Inflammatory macrophage treated with lipopolysaccharide for 4 hours (primary cell): ENCODE measurements at places on chromosomes 16 and 17.

GRCh38 chr17:7437950-7438614 lies 1.2 kb upstream of the FGF11 start:
- DNase-seq, result peak; percentile 56

GRCh38 chr17:34249061-34249460 lies 6.0 kb upstream of the CCL2 start:
- no peak for DNase-seq

DNA sequence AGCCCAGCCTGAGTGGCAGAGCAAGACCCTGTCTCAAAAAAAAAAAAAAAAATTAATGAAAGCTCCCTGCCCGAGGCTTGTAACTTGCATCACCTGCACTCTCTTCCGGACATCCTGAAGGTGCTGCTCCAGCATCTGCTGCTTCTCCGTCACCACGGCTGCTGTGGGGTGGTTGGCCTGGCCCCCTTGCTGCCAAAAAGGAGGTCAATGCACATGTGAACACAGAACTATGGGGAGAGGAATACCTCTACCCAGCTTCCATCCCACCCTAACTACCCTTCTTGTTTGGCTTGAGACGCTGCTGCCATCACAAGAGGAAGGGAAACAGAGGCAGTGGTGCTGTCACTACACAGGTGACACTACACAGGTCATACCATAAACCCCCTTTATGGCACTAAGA lies 49.0 kb downstream of the STAT3 start:
- no peak for DNase-seq

GRCh38 chr16:81551821-81552304 lies 107.3 kb downstream of the CMIP start:
- DNase-seq, result peak; percentile 15

DNA sequence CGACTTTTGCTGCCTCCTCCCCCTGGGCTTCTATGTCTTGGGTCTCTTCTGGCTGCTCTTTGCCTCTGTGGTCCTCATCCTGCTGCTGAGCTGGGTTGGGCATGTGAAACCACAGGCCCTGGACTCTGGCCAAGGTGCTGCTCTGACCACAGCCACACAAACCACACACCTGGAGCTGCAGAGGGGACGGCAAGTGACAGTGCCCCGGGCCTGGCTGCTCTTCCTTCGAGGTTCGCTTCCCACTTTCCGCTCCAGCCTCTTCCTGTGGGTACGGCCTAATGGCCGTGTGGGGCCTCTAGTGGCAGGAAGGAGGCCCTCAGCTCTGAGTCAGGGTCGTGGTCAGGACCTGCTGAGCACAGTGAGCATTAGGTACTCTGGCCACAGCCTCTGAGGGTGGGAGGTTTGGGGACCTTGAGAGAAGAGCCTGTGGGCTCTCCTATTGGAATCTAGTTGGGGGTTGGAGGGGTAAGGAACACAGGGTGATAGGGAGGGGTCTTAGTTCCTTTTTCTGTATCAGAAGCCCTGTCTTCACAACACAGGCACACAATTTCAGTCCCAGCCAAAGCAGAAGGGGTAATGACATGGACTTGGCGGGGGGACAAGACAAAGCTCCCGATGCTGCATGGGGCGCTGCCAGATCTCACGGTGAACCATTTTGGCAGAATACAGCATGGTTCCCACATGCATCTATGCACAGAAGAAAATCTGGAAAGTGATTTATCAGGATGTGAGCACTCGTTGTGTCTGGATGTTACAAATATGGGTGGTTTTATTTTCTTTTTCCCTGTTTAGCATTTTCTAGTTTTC lies 2.3 kb downstream of the GP1BA start:
- DNase-seq, result peak; percentile 63

GRCh38 chr16:54493061-54493460 lies 206.5 kb upstream of the IRX3 start:
- DNase-seq, result no peak

- DNase-seq, result no peak
Measured at GRCh38 chr16:69064124-69064763, 41.2 kb upstream of the HAS3 start.

DNA sequence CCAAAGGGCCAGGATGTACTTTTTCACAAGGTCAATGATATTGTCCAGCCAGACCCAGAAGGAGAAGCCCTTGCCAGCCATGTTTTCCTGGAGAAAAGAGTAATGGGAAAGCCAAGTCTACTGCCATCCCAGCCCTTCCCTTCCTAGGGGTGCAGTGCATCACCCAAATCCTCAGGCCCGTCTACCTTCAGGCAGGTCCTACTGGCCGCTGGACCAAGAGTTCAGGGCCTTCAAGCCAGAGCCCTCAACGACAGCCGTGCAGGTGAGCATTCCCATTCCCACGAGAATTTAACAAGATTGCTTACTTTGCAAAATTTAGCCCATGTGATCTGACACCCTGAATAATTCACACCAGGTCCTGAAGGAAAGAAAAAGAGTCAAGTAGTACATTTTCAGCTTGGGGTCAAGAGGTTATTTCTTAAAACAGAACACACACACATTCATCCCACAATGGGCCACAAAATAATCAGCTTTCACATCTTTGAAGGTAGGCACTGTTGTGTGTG lies 35.0 kb downstream of the STAT5A start:
- no peak for DNase-seq

DNA sequence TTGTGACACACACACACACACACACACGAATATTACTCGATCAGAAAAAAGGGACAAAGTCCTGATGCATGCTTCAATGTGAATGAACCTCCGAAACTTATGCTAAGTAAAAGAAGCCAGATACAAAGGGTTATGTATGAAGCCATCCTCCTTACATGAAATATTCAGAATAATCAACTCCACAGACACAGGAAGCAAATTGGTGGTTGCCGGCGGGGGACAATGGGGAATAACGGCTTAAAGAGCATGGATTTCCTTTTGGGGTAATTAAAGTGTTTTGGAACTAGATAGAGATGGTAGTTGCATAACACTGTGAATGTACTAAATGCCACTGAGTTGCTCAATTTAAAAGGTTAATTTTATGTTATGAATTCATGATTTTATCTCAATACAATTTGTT lies 8.1 kb upstream of the CACNG5 start:
- DNase-seq, result no peak

GRCh38 chr16:65489531-65490023 lies 367.7 kb upstream of the CDH11 start:
- DNase-seq, result no peak

- no peak for DNase-seq
Measured at GRCh38 chr17:49552070-49552751, 23.5 kb upstream of the NXPH3 start.

DNA sequence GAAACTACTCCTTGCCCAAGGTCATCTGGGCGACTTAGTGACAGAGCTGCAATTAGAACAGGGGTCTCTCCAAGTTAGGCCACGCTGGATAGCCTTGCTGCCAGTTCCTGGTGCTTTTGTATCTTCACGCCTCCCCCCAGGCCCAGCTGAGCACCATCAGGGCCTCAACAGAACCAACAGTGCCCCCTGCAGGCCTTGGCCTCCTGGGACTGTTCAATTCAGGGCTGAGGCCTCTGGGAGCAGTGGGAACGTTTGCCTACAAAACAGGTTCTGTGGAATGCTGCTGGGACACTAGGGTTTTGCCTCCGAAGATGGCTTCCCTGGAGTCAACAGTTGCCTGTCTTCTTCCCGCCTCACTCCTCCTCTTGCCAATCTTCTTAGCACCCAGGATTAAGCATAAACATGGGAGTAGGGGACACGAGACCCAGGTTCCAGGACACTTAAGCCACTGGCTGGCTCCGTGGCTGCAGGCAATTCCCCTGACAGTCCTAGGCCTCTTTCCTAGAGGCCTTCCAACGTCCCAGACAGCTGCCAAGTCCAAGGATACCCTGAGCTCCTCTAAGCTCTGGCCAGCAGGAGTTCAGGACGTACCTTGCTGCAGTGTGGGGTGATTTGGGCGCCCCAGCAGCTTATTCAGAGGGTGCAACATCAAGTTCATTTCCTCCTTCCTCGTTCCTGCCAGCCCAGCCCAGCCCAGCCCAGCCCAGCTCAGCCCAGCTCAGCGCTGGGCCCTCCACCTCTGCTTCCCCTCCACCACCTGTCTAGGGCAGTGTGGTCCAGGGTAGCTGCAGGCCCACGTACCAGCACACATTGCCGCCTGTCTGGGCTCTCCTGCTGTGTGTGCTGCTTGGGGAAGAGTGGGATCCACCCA lies 246.6 kb upstream of the RPL38 start:
- DNase-seq, result peak; percentile 46

DNA sequence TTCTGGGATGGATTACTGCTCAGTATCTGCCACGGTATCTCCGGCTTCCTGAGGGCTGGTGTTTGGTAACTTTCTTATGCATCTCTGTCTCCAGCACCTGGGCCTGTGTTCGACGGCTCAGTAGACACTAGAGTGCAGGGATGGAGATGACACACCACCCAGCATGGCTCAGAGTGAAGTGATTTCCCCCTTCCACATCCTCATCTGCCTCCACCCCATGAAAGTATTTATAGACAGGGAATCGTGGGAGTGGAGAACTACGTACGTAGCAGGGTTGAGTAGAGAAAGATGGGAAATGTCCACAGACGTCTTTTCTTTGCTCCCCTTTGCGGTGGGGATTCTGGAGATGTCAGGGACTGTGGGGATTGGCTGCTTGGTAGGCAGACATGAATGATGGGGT lies 11.8 kb upstream of the SLC25A19 start:
- peak; percentile 95 for DNase-seq

GRCh38 chr17:6796017-6796886 lies 20.2 kb downstream of the FBXO39 start:
- no peak for DNase-seq

- DNase-seq, result no peak
Measured at GRCh38 chr17:49984776-49985175, 10.2 kb downstream of the DLX3 start.

- no peak for DNase-seq
Measured at GRCh38 chr17:41658846-41659245, 29.8 kb upstream of the EIF1 start.

GRCh38 chr17:32302860-32303649 lies 37.4 kb downstream of the RHBDL3 start:
- DNase-seq, result no peak

- DNase-seq, result no peak
Measured at GRCh38 chr17:61474934-61475333, 22.7 kb downstream of the TBX4 start.

DNA sequence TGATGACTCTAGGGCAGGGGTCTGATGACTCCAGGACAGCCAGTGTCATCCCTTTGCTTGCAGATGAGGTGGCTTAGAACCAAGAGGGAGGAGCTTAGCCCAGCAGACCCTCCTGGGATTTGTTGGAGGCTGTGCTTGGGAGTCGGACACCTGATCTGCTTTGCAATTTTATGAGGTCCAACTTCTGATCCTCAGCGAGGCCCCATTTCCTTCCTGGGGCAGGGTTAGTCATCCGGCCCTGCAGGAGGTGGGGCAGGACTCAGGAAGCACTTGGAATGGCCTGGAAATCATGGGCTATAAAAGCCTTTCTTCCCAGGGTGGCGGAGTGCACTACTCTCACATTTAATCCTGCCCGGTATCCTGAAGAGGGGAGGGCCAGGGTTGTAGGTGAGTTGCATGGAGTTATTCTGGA lies 168.5 kb downstream of the MSI2 start:
- DNase-seq, result no peak

DNA sequence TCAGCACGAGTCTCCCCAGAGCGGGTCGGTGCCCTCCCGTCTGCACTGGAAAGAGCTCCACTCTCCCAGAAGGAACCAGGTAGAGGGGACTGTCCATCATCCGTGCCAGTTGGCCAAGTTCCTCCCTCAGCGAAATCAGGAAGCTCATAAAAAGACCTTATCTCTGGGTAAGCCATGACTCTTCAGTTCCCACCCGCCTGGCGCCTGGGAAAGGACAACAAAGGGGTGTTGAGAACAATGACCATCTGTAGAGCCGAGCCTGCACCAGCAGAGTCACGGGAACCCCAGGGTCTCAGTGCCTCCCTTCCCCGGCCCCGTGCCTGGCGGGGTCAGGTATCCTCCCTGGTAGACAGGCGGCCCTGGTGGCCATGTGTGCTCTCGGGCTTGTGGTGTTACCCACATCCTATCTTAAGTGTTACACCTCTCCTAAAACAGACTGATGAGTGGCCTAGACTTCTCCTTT lies 190.7 kb downstream of the AXIN2 start:
- DNase-seq, result no peak
